AG08396 (cell line): ENCODE measurements at places on chromosomes 12 and 14.
A peak's percentile ranks its signal among the peaks of the same experiment; 100 is the strongest.

DNA sequence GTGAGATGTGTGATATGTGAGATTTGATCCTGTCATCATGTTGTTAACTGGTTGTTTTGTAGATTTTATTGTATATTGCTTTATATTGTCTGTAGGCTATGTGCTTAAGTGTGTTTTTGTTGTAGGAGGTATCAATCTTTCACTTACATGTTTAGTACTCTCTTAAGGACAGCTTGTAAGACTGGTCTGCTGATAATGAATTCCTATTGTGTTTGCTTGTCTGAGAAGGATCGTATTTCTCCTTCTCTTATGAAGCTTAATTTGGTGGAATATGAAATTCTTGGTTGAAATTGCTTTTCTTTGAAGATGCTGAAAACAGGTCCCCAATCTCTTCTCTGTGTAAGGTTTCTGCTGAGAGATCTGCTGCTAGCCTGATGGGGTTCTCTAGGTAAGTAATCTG is 94.5 kb upstream of the ARHGAP5 start:
- DNase-seq: no peak

DNA sequence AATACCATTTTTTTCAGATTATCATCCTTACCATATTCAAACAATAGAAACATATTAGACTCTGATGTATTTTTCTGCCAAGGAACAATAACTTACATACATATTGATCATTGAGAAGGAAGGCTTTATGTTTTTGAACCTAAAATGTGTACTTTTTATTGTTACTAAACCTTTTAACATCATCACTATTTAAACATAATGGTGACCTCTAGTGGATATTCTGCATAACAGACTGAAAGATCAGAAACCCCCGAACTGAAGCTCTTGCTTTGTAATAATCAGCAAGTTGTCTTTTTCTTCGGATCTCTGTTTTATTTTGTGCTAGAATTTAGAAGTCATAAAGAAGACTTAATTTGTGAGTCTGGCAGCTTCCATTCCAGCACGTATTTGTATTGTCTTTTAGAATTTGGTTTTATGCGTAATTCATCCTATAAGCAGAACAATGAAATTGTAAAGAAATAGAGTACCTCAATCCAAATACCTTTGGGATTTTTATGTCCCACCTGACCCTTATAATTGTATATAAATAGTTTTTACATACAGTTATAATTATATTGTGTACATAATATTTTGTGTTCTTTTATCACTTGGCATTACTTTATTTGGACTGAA is 125.9 kb upstream of the ATF1 start:
- peak; percentile 25 for DNase-seq

DNA sequence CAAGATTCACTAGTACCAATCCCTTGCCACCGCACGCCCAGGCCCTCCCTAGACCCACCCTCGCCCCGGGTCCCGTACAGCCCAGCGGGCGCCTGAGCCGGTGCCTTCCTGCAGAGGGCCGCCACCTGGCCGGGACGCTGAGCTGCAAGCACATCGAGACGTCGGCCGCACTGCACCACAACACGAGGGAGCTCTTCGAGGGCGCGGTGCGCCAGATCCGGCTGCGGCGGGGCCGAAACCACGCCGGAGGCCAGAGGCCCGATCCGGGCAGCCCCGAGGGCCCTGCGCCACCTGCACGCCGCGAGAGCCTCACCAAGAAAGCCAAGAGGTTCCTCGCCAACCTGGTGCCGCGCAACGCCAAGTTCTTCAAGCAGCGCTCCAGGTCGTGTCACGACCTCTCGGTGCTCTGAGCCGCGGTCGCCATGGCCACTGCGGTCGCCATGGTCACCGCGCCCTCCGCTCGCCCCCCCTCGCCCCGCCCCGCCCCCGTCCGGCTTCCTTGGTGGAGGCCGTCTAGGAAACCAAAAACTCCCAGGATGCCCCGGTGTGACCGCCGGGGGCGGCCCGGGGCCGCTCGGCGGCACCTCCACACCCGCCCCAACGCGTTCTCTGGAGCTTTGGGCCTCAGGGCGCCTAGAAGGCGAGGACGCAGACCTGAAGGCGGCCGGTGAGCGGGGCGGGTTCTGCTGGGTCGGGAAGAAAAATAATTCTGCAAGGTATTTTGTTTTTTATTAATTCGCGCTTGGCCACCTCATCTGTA is 3.7 kb downstream of the REM2 start:
- DNase-seq: peak; percentile 90

- DNase-seq: no peak
Observed at GRCh38 chr14:104897330-104898194, 27.1 kb upstream of the PLD4 start.

DNA sequence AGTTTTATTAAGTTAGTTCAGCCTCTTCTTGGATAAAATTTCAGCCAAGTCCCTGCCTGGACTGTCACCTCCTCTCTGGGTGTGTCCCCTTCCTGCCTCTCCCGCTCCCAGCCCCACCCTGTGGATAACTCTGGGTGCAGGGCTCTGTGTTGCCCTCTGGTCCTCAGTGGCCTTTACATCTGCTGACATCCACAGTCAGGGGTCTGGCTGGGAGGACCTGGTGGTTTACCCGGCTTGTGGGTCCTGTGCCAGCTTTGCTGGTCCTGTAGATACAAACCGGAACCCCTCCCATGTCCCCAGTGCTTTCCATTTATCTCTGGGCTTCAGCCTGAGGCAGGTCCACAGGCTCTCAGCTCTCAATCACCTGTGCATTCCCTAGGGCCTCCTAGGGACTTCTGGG is 28.9 kb upstream of the PLEKHG3 start:
- DNase-seq: no peak

GRCh38 chr14:93040443-93040842 is 75.3 kb downstream of the ITPK1 start:
- DNase-seq: no peak

GRCh38 chr14:105075379-105076295 is 10.4 kb upstream of the GPR132 start:
- peak; percentile 84 for DNase-seq

- DNase-seq: no peak
Observed at GRCh38 chr14:38279572-38279971, 23.7 kb upstream of the CLEC14A start.

DNA sequence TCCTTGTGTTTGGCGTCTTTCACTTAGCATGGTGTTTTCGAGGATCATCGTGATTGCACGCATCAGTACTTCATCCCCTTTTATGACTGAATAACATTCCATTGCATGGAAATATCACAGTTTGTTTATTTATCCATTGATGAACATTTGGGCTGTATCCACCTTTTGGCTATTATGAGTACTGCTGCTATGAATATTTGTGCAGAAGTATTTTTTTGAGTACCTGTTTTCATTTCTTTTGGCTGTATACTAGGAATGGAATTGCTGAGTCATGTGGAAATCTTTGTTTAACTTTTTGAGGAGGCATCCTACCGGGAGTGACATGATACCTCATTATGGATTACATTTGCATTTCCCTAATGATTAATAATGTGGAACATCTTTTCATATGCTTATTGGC is 66.4 kb downstream of the WNK1 start:
- DNase-seq: no peak

- no peak for DNase-seq
Observed at GRCh38 chr14:69664865-69665526, 53.6 kb downstream of the SUSD6 start.
